ENCODE measurements at places on chromosomes 12 and 14.

- no peak for DNase-seq
Observed at GRCh38 chr14:96273629-96274028, 17.6 kb downstream of the BDKRB1 start.

DNA sequence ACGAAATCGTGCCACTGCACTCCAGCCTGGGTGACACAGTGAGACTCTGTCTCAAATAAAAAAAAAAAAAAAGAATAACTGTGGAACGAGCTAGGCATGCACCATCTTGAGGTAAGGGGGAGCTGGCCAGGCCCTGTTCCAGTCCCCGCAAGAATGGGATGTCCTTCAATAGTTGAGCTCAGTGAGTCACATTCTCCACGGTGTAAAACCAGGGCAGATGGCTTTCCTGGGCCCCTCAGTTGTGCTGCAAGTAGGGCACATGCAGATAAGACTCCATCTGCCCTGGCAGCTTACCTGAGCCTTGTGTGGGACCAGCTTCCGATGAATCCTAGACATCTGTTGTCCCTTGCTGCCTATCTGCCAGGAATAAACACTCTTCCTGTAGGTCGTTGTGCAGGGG, 312.1 kb downstream of the VRK1 start:
- no peak for DNase-seq

- no peak for DNase-seq
Observed at GRCh38 chr14:58108717-58109116, 43.3 kb downstream of the ARMH4 start.

DNA sequence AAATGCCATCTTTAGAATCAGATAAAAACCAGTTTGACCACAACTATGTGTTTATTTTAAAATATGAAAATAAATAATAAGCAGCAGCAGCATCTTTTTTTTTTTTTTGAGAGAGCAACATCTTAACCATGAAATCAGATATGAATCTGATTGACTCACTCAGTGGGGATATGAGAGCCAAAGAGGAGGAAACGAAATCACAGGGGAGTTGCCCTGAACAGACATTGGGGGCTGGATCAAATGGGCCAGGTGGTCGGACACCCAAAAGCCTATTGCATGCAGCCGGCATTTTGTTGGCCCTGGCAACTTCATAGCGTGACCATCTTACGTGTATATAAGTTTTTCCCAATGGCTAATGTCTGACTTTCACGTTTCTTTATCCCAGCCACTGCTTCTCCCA, 321.1 kb downstream of the NPAS3 start:
- DNase-seq, result no peak

GRCh38 chr14:88683119-88683518, 109.6 kb downstream of the EML5 start:
- no peak for DNase-seq

- DNase-seq, result no peak
Observed at GRCh38 chr14:96806836-96807235, 9.7 kb downstream of the VRK1 start.

DNA sequence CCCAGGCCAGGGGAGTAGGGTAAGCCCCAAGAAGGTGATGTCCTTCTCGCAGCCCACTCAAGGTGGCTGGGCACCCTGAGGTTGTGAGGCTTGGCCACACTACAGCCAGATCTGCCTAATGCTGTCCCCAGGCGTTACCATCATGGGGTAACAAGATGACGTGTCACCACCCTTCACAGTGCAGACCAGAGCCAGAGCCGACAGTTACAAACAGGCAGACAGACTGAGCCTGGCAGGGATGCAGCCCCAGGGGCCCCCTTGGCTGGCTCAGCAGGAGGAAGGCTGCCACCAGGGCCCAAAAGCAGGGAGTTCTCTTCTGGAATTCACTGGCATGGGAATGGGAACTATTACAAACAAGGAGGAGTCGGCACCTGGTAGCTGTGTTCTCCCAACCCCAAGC, 302.7 kb upstream of the NOS1 start:
- DNase-seq, result no peak

DNA sequence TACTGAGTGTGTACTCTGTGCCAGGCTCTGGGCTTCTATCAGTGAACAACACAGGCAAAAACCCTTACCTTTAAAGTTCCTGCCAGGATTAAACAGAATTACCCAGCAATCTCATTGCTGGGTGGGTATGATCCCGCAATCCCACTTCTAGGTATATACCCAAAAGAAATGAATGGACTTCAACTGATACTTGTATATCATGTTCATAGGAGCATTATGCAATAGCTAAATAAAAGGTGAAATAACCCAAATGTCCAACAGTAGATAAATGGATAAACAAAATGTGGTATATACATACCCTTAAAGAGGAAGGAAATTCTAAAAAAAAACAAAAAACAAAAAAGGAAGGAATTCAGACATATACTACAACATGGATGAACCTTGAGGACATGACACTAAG, 14.7 kb downstream of the DAZAP2 start:
- no peak for DNase-seq

DNA sequence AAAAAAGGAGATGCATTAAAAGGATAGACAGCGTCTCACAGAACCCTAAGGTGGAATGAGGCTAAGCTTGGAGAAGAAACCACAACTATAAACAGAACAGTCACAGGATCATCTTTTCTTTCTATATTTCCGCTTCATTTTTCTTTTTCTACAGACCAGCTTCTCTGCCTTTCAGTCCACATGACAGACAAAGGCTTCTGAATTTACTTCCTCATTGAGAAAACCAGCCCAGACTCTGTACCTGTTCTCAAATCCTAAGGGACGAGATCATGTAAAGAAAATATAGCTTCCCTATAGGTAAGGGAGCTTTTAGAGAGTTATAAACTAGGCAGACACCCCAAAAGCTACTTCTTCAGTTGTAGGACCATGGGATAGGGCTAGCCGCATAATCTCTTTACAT, 17.4 kb downstream of the SGPP1 start:
- no peak for DNase-seq

GRCh38 chr12:49832836-49833421, 4.7 kb upstream of the NCKAP5L start:
- DNase-seq, result no peak

- no peak for DNase-seq
Observed at GRCh38 chr12:31922341-31923062, 36.7 kb upstream of the RESF1 start.

DNA sequence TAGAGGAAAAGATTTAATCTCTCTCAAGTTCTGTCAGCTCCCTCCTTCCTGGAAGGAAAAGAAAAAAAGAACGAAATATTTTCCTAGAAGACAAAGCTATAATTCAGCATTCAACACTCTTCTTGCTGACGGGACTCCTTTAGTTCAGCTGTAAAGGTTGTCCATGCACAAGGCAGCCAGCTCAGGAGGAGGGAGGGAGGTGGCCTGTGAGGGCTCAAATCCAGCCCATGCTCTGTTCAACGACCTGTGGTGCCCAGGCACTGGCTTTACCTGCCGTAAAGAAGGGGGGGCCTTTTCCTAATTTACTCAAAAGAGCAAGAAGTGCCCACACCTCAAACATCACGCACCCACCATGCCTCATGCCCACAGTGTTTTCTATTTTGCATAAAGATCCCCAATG, 109.3 kb downstream of the TMTC1 start:
- DNase-seq, result no peak

DNA sequence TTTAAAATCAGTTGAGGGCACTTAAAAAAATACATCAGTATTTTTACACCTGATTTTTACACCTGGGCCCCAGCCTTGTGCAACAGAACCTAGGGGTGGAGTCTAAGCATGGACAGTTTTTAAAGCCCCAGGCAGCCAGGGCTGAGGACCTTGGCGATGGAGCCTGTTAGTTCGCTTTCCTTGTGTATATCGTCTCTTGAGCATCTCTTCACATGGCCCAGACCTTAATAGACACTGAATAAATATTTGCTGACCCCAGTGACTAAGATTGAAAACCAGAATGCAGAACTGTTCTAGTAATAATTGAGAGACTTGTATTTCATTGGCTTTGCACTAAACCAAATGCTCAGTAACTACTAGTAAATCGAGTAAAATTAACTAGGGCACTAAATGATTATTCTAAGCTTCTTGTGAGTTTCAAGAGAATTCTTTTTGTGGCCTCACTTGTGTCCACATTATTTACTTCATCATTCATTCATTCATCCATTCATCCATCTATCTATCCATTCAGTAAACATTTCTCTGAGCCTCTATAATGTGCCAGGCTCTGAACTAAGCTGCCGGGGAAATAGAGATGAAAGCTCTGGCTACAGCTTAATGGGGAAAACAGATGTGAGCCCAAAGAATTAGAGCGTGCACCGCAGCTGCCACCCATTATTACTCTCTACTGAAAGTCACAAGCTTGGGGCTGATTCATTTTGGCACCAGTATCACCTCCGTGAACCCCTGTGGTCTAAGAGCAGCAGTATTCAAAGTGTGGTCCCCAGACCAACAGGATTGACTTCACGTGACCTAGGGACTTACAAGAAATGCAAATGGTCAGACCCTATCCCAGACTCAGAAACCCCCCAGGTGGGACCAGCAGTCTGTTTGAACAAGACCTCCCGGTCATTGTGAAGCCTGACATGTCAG, 30.7 kb upstream of the BCL7A start:
- DNase-seq, result no peak

GRCh38 chr12:100992194-100992593, 197.6 kb downstream of the ANO4 start:
- no peak for DNase-seq

DNA sequence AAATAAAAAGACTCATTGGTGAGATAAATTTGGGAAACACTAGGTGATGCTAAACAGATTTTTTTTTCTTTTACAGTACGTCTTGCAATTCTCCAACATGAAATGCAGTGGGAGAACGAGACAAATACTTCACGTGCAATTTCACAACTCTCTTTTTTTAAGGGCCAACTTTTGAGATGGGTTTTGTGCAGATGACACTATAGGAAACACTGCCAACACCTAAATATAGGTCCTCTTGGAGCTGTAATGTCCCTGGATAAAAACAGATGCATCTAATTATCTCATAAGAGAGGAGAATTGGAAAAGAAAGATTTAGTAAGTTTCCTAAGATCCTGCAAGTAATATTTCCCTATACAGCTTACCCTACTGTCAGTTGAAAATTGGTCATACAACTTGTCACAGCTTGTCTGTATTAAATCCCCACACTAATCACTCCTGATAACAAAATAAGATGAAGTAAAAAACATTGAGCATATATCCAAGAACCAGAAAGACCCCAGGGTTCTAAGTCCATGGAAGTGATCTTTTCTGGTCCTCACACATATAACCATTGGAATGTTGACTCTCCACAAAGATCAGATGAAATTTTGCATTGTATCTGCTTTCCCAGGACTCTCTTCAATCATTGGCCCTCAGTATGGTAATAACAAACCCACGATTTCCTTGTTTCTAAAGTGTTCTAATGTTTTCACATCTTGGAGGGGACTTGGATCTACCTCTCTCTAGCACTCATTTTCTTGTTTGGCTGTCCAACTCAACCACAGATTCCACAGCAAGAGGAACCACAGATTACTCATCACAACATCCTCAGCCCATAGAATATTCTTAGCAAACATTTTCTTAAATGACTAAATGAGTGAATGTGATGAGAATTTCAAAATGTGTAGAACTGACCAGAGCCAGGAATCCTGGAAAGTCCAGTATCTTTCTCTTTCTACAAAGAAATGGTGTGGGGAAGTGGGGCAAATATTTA, 769.4 kb upstream of the USP15 start:
- DNase-seq, result no peak

DNA sequence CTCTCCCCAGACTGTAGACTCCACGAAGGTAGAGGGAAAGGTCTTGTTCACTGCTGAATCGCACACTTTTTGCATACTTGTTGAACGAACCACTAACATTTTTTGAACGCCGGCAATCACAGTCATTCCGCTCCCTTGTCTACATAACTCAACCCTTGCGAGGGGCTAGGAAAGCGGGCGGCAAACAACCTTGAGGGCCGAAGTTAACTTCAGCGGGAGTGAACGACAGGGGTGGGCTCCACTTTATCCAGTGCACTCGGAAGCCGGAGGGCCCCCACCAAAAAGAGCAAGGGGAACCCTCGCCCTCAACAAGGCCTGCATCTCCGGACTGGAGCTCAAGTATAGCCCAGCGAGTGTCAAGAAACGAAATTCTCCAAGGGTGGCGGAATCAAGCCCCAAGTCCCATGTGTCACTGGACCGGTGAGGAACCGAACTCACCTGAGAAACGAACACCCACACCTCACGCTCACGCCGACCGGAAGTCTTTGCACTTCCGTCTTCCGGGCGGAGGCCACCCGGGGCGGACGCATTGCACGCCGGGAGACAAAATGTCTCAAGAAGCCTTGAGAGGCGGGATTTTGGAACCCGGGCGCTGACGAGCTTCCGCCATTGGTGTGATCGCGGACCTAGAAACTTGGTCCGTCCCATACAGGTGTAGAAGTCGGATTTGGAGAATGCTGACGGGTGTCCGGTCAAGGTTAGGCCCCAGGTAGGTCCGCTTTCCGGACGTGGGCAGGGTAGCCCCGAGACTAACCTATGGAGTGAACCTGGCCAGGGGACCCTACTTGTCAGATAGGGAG, at the start of gene LLPH:
Gene LLPH (minus strand): TSS at position 484 of the 800 bp plus-strand sequence. CDS start 1,644 bp downstream, outside the sequence.
- DNase-seq, result peak; percentile 62

GRCh38 chr12:15152456-15152855, 68.8 kb downstream of the RERG start:
- DNase-seq, result no peak

GRCh38 chr12:8127138-8127537, 3.7 kb downstream of the CLEC4A start:
- DNase-seq, result no peak

DNA sequence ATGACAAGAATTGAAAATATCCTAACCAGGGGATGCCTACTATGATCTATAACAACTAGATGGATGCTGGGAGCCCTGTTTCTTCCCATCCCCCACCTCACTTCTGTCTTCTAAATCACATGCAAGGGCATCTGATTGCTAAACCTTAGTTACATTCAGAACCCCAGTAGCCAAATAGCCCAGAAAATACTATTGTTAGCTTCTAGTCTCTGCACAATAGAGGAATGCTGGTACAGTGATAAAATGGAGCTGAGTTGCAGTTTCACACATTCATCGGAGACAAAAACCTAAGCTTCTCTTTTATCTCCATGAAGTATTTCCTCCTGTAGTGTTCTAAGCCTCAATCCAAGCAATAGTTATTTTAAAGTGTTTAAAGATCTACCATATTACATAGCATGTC, 942.9 kb downstream of the RPS29 start:
- DNase-seq, result no peak

GRCh38 chr12:27257104-27257843, 13.2 kb downstream of the STK38L start:
- DNase-seq, result no peak

GRCh38 chr12:67319936-67320335, 50.8 kb downstream of the CAND1 start:
- no peak for DNase-seq
